Gastroesophageal sphincter (tissue), 4 donors: ENCODE measurements at places on chromosomes 5 and 9.

- ATAC-seq, result no peak
Measured at GRCh38 chr5:90285581-90285980, 124.0 kb downstream of the CETN3 start.

GRCh38 chr5:168819004-168819621 lies 239.9 kb upstream of the PANK3 start:
- ATAC-seq, result no peak

GRCh38 chr9:15137089-15137488 lies 169.9 kb downstream of the TTC39B start:
- no peak for ATAC-seq

DNA sequence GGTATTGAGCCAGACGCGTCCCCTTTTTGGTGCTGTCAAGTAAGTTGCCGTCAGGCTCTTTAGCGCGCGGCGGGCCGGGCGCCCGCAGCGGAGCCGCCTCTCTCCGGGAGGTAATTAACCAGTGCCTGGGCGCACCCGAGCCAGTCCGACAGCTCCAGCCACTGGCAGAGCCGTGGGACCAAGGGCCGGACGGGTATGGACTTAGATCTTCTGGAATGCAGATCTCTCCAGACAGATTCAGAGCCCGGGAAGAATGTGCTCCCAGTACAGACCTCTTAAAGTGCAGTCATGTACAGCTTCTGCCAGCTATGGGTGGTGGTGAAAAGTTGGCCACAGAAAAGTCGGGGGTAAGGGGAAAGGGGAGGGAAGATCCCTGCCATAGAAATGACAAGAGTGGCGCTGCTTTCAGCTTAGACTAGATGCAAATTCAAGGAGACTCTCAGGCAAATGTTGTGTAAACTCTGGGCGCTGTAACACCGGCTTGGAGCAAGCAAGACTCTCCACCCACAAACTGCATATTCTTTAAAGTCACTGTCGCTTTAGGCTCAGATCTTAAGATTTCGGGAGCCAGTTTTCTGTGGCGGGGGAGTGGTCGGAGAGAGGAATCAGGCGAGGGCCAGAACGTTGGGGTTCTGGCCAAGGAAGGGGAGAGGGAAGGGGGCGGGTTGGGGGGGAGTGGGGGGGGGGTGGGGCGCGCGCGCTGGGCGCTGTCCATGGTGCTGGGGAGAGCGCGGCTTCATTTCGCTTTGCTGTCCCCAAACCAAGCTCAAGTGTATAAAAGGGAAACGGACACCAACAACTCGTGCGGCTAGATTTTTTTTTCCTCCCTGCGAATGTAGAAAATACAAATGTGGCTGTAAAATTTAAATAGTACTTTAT lies 29.2 kb downstream of the NR2F1 start:
- ATAC-seq, result peak; percentile 39

GRCh38 chr5:57277085-57277484 lies 103.2 kb downstream of the GPBP1 start:
- no peak for ATAC-seq

GRCh38 chr5:94745786-94746730 lies 127.6 kb downstream of the SLF1 start:
- no peak for ATAC-seq

DNA sequence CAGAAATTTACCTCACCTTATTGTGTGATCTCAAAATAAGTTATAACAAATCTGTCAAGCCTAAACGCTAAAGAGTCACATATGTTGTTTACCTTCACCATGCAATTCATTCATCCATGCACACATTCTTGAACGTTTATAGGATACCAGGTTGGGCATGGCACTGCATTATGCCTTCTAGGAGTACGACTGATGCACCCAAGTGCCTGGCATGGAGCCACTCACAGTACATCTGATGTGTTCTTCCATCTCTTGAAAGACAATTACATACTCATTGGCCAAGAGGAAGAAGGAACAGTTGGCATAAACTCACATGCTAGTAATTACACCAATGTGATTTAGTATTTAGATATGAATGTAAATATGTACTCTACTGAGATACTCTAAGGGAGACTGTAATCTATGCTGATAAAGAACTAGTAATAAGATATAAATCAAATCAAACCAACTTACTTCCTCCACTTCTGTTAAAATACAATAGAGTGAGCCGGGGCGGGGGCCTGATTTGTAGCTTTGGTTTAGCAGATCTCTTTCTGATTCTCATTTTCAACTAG lies 90.7 kb downstream of the LPAR1 start:
- no peak for ATAC-seq

DNA sequence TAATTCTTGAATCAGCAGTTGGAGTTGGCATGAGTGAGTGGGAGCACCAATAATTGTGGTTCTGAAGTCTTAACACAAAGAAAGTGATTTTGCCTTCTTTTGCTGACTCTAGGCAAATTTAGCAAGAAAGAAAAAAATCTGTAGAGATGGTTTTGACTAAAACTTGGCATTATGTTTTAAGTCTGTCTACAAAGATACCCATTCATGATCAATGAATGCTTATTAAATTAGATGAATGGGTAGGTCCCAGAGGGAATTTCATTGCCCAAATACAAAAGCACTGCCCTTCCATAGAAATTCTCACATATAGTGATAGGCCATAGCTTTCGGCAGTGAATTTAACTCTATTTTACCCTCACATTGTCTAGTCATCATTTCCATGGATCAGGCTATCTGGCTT lies 428.6 kb upstream of the ADAMTSL1 start:
- no peak for ATAC-seq

- ATAC-seq, result no peak
Measured at GRCh38 chr9:104301755-104302154, 202.3 kb upstream of the OR13F1 start.

- no peak for ATAC-seq
Measured at GRCh38 chr9:91119679-91120078, 242.0 kb downstream of the AUH start.

GRCh38 chr5:117488976-117489500 lies 914.4 kb upstream of the SEMA6A start:
- ATAC-seq, result no peak

DNA sequence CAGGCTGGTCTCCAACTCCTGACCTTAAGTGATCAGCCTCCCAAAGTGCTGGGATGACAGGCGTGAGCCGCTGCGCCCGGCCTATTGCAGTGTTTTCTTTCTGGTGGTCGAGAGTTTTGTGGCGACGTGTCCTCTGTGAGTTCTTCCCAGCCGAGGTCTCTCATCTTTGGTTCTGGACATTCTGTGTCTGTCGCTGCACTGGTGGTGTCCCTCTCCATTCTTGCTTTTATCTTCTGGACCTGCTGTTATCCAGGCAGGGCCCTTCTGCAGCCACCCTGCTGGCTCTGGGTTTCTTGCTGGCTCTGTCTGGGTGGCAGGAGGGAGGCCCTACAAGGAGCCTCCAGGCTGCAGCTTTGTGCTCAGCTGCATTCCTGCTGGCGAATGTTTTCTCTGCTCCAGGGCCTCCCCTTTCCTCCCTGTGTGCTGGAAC lies 49.1 kb upstream of the EXOC3 start:
- no peak for ATAC-seq

- ATAC-seq, result no peak
Measured at GRCh38 chr5:171601266-171601881, 181.9 kb downstream of the FGF18 start.

- no peak for ATAC-seq
Measured at GRCh38 chr9:123102375-123103113, 69.1 kb downstream of the GPR21 start.

DNA sequence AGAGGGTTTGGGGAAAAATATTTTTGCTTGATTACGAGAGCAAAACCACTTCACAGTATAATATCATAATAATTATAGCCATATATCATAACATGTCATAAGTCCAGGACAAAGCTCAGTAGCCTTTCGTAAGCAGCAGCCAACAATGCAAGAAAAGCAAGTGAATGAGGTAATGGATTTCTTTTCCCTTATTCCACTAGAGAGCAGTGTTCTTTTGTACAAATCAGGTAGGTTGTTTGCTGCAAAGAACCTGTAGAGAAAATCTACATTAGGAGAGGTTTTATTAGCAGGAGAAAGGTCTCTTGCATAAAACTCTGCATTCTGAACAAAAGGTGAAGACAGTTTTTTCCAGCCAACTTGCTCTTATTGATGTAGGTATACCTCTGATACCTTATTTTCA lies 1033.4 kb downstream of the TLE4 start:
- ATAC-seq, result no peak
